ENCODE measurements at places on chromosomes 2 and 18.

DNA sequence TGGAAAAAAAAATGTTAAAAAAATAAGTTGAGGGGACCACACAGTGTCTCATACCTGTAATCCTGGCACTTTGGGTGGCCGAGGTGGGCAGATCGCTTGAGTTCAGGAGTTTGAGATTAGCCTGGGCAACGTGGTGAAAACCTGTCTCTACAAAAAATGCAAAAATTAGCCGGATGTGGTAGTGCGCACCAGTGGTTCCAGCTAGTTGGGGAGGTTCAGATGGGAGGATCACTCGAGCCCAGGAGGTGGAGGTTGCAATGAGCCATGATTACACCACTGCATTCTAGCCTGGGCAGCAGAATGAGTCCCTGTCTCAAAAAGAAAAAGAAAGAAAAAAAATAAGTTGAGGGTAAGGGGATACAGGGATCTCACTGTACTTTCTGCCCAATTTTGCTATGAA lies 6.1 kb upstream of the KYNU start:
- no peak for DNase-seq

DNA sequence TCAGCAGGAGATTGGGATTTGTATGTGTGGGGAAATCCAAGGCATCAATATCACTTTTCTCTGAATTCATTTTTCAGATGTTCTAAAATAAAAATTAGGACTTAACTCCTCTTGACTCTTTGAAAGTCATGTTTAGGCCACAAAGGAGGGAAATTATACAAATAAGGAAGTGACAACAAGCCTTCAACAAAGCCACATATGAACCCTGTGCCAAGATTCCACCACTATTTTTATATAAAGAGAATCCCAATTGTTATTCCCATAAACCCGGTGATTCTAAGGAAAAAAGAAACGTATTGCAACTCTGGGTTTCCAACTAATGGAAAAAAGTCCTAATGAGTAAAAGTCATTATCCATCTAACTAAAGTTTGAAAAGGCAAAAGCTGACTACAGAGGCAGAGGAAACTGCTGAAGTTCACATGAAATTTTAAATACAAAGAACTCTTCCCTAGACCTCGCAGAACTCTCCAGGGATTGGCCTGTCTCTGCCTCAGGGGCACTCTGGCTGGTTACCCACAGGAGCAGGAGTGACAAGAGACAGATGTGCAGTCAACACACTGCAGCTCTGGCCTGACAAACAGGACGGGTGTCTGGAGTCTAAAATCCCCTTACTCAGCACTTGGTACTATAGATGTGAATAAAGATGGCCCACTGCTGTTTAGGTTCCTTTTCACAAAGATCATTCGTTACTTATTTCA lies 11.5 kb downstream of the NPC1 start:
- DNase-seq, result no peak

- no peak for DNase-seq
Observed at GRCh38 chr2:65527451-65528240, 95.2 kb upstream of the SPRED2 start.

DNA sequence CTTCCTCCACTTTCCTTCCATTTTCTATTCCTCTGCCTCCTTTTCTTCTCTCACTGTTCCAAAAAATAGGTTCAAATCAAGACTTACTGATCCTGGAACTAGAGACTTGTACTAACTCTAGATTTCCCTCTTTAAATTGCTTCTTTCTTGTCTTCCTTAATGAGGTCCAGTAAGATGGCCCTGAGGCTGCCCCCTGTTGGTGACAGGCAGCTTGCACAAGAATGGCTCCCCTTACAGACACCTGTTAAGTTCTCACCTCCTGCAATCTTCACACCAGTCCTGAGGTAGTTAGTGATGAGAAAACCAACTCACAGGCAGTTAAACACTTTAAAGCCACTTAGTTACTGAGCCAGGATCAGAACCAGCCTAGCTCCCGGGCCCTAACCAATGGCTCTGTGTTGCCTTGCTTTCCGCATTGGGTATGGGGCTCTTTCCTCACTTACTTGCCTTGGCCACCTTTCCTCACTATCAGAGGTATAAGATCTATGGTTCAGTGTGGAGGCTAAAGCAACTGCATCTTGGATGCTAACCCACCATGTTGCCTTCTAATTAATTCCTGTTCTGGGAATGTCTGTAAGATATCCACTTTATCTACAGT lies 130.6 kb downstream of the AKAIN1 start:
- DNase-seq, result no peak
